ENCODE measurements at places on chromosomes 2 and 18. TPM values are rescaled to one million over a fixed set of nuclear protein-coding genes. Genes with fewer than 3 reads are reported as not detected.

TUBB8B gene
- not detected for total RNA-seq

KCNG2 gene
- not detected for total RNA-seq

PSMA8 gene
- total RNA-seq: not detected

KLHL41 gene
- 0.35 TPM for total RNA-seq

MROH2A gene
- not detected for total RNA-seq

MARCHF4 gene
- 0.17 TPM for total RNA-seq

NEUROD1 gene
- not detected for total RNA-seq

NFU1 gene
- total RNA-seq: 29.5 TPM

SOWAHC gene
- 25.6 TPM for total RNA-seq

PAIP2B gene
- 1.8 TPM for total RNA-seq

PLB1 gene
- 0.91 TPM for total RNA-seq

FABP1 gene
- not detected for total RNA-seq

MSTN gene
- 0.09 TPM for total RNA-seq

CYP27A1 gene
- total RNA-seq: not detected

SRD5A2 gene
- total RNA-seq: not detected

GPR75 gene
- 4.0 TPM for total RNA-seq

BAZ2B gene
- total RNA-seq: 51.8 TPM

MDH1B gene
- 0.77 TPM for total RNA-seq

LNPK gene
- 23.3 TPM for total RNA-seq

MATN3 gene
- 0.83 TPM for total RNA-seq

PPP1CB gene
- 244 TPM for total RNA-seq

CPLX4 gene
- not detected for total RNA-seq

CD226 gene
- total RNA-seq: 2.6 TPM

IRS1 gene
- total RNA-seq: 10.5 TPM

MERTK gene
- total RNA-seq: 0.49 TPM

CHST10 gene
- total RNA-seq: 4.0 TPM

NPAS2 gene
- total RNA-seq: 16.4 TPM

LIMS4 gene
- total RNA-seq: 1.5 TPM

RGPD8 gene
- 13.9 TPM for total RNA-seq

DPYSL5 gene
- not detected for total RNA-seq

SALL3 gene
- total RNA-seq: not detected

ACVR1C gene
- total RNA-seq: 0.12 TPM

ASPRV1 gene
- total RNA-seq: 0.23 TPM

REG1A gene
- total RNA-seq: not detected

IL18R1 gene
- total RNA-seq: 3.5 TPM

RTKN gene
- total RNA-seq: 63.0 TPM

ADGRF3 gene
- not detected for total RNA-seq

POU3F3 gene
- not detected for total RNA-seq

CYB5A gene
- total RNA-seq: 19.4 TPM

FANCL gene
- 14.5 TPM for total RNA-seq

CTNNA2 gene
- not detected for total RNA-seq

G6PC2 gene
- not detected for total RNA-seq

ARHGEF4 gene
- 52.0 TPM for total RNA-seq

ALK gene
- total RNA-seq: not detected

SLC9A4 gene
- not detected for total RNA-seq

RBM44 gene
- 0.23 TPM for total RNA-seq

GKN2 gene
- not detected for total RNA-seq

IL1R2 gene
- not detected for total RNA-seq

TMEFF2 gene
- total RNA-seq: not detected

FOXD4L1 gene
- total RNA-seq: 0.63 TPM

ADAM23 gene
- total RNA-seq: not detected

COL6A3 gene
- 0.19 TPM for total RNA-seq

FOXI3 gene
- total RNA-seq: not detected

ANKRD30BL gene
- not detected for total RNA-seq

SERPINB13 gene
- not detected for total RNA-seq

GALNT5 gene
- not detected for total RNA-seq

COLEC12 gene
- total RNA-seq: not detected

IMPA2 gene
- total RNA-seq: 8.8 TPM

GLB1L gene
- total RNA-seq: 4.9 TPM
